M059J (cell line): ENCODE measurements at places on chromosomes 5 and 9.

- DNase-seq, result no peak
Observed at GRCh38 chr5:61965069-61965468, 340.9 kb upstream of the KIF2A start.

DNA sequence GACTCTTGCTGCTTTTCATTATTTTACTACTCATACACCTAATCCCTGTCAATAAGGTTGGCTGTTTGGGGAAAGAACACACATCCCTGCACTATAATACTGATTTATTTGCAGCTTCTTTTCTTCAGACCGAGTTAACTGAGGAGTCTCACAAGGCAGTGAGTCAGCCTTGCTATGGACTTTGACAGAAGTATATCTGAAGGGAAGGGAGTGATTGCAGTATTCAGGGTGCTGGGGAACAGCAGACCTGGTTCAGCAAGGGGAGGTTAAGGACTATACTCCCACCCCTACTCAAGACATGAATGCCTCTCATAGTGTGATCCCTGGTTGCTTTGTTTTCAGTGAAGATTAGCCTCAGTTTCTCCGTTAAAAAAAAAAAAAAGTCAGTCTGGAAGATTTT is 99.8 kb downstream of the TLE4 start:
- peak; percentile 23 for DNase-seq

GRCh38 chr5:56172241-56172640 is 60.9 kb downstream of the ANKRD55 start:
- peak; percentile 34 for DNase-seq

GRCh38 chr9:103702572-103702971 is 391.5 kb upstream of the SMC2 start:
- DNase-seq, result no peak

DNA sequence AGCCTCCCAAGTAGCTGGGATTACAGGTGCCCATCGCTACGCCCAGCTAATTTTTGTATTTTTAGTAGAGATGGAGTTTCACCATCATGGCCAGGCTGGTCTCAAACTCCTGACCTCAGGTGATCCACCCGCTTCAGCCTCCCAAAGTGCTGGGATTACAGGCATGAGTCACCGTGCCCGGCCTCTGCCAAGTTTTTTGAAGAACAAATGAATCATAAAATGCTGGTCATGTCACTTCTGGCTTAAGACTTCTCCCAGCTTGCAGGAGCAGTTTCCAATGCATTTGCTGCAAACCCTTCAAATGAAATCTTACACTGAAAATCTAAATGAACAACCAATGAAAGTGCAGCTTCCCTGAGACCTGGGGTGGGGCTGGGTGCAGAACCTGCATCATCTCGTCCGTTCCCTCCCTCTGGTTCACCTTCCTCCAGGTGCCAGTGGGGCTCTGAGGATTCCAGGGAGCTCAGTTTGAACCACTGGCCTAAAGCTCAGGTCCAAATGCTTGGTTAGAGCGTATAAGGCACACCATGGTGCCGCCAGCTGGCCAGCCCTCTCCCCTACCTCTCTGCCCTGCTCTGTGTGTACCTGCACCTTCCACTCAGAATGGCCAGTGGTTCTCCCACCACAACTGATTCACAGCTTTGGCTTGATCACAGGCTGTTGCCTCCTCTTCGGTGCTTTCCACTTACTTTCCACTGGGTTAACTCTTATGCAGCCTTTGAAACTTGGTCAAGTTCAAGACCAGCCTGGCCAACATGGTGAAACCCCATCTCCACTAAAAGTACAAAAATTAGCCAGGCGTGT is 39.8 kb upstream of the FUBP3 start:
- peak; percentile 88 for DNase-seq

DNA sequence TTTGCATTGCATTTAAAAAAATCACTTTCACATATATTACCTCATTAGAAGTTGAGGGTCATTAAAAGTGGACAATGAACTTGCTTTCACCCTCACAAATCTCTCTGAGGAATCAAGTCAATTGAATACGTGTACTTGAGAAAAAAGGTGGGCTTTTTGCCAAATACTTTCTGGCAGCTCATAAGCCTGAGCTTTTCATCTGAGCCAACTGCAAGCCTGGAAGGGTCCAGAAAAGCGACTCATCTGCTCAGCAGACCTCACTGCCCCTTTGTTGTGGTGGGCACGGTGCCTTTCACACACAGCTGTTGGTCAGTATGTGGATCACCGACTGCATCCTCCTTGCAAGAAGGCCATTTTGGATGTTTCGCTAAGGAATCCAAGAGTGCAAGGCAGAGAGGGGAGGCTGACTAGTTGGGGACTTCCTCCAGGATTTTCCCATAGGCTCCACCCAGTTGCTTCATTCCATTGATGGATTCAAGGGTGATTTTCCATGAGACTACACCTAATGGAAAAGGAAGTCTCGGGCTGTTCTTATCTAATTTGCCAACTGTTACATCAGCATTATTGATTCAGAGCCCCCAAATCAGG is 564.7 kb downstream of the PDE4D start:
- peak; percentile 79 for DNase-seq

GRCh38 chr5:3282841-3283240 is 312.8 kb upstream of the IRX1 start:
- no peak for DNase-seq

GRCh38 chr5:40916226-40916625 is 6.9 kb downstream of the C7 start:
- no peak for DNase-seq

- DNase-seq, result no peak
Observed at GRCh38 chr5:169291877-169292276, 9.1 kb downstream of the SLIT3 start.

GRCh38 chr9:18604767-18605730 is 131.1 kb downstream of the ADAMTSL1 start:
- no peak for DNase-seq

GRCh38 chr9:10045598-10045997 is 567.2 kb downstream of the PTPRD start:
- DNase-seq, result no peak

- DNase-seq, result peak; percentile 59
Observed at GRCh38 chr9:128245421-128246151, 30.2 kb downstream of the GOLGA2 start.

DNA sequence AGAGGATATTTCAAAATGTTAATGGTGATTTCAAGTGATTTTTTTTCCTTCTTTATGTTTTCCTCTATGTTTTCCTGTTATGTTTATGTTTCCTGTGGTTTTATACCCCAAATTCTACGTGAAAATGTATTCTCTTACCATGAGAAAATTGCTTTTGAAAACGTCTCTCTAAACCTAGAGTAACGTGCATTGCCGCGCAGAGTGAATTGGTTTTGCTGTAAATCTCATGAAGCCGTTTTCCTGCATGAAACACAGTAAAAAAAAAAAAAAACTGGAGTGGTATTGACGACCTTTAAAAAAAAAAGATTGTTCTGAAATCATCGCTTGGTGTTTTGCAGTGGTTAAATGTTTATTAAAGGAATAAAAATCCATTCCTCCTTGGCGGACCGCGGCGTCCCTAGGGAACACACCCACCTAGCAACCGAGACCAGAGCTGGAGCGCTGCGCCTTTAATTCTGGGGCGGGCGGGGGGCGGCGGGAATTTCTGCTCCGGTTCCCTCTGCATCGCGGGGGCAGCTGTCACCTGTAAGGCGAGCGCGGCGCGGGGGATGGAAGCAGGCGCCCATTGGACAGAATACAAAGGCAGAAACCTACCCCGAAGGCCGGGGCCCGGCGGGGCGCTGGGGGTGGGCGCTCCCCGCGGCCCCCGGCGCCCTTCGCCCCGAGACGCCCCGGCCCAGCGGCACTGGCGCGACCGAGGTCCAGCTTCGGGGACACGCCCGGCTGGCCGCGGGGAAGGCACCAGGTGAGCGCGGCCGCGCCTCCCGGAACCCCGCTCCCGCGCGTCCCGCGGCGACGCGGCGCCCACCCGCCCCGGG is at the start of gene SOWAHA:
Gene SOWAHA, plus strand, starts transcription at position 522 of the 818 bp plus-strand sequence. CDS start 320 bp downstream, outside the sequence.
- DNase-seq, result no peak

GRCh38 chr5:77645158-77645994 is 6.9 kb upstream of the OTP start:
- DNase-seq, result peak; percentile 27

DNA sequence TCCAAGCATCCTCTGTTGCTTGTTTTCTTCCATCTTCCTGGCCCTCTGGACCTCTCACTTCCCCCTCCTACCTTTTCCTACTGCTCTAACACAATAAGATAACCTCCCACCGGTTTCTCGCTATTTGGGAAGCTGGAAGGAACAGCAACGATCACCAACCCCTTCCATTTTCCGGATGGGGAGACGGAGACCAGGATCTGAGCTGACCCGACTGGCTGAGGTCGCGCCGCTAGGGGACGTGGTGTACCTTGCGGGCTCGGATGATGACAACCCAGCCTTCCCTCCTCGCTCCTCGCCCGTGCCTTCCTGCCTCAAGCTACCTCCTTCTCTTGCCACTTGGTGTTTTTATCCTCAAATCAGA is 1.9 kb downstream of the LPAR1 start:
- DNase-seq, result peak; percentile 66

DNA sequence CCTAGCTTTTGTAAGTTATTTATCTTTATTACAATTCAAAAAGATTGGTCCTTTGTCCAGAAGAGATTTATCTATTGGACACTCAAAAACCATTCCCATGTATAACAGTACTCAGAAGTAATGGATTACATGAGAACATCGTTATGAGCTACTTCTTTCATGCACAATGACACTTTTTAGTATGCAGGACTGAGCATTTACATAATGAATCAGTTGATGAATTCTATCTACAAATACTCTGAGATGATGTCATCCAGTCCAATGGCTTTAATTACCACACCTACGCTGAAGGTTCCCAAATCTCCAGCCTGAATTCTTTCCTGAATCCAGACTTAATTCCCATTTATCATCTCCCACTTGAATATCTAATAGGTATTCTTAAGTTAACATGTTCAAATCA is 75.3 kb downstream of the PTBP3 start:
- DNase-seq, result no peak

DNA sequence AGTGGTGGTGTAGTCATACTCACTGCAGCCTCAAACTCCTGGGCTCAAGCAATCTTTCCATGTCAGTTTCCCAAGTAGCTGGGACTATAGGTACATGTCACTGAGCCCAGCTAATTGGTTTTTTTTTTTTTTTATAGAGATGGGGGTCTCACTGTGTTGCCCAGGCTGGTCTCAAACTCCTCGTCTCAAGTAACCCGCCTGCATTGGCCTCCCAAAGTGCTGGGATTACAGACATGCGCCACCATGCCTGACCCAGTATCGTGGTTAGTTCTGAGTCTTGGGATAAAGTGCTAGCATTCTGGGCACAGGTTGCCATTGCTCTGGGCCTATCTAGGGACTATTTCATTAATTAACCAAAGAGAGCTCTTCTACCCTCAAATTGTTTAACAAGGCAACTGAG is 108.3 kb downstream of the PLPP1 start:
- no peak for DNase-seq

DNA sequence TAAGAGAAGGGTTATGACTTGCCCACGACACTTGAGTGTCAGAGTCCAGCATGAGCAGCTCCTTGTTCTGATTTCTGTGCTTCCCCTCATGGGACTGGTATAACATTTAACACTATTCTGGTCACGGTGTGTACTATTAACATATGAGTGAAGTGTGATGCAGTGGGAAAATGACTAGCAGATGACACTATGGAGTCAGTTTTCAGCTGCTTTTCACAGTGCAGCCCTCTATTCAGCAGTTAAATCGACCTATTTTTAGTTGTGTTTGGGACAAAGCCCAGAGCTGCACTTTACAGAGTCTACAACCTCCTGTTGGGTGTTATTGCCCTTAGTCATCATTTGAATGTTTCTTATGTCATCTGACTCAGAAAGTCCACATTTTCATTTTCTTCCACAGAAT is 59.1 kb downstream of the CHSY3 start:
- peak; percentile 1 for DNase-seq

- peak; percentile 47 for DNase-seq
Observed at GRCh38 chr9:21395778-21396717, 10.8 kb upstream of the IFNA2 start.

- peak; percentile 72 for DNase-seq
Observed at GRCh38 chr5:89930591-89931392, 478.8 kb downstream of the CETN3 start.

DNA sequence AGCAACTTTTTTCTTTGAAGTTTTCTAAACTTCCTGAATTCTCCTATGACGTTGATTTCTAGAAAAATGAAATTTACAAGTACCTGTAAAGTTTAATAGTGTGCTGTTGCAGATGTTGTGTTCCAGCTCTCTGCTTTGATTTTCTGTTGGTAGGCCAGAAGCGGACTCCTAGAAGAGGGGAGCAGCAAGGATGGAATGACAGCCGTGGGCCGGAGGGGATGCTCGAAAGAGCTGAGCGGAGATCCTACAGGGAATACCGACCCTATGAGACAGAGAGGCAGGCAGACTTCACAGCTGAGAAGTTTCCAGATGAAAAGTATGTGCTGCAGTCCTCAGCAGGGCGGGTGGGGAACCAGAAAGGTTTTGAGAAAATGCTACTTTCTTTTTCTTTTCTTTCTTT is 8.3 kb downstream of the HABP4 start:
- no peak for DNase-seq

DNA sequence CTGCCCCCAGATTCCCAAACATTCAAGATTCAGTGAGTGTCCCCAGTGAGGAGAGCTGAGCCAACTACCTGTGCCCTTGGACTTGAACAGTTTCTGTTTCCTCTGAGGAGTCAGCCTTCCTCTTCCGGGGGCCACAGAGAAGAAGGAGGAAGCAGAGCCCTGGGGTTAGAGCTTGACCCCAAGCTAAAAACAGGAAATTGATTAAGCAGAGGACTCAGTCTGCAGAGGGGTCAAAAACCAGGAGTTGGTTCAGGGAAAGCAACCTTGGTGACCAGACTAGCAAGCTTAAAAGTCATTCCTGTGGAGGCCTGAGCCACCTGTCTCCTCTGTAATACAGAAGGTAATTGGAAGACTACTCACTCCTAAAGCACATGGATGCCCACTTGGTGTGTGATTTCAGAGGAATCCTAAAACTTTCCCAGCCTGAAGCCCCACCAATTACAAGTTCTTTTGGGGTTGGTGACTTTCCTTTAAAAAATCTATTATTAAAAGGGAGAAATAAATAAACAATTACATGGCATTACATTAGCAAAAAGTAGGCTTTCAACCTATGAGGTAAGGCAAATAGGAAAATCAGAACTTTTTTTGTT is 64.2 kb upstream of the SELENOP start:
- DNase-seq, result no peak

- peak; percentile 56 for DNase-seq
Observed at GRCh38 chr5:94017579-94017978, 276.2 kb upstream of the POU5F2 start.

DNA sequence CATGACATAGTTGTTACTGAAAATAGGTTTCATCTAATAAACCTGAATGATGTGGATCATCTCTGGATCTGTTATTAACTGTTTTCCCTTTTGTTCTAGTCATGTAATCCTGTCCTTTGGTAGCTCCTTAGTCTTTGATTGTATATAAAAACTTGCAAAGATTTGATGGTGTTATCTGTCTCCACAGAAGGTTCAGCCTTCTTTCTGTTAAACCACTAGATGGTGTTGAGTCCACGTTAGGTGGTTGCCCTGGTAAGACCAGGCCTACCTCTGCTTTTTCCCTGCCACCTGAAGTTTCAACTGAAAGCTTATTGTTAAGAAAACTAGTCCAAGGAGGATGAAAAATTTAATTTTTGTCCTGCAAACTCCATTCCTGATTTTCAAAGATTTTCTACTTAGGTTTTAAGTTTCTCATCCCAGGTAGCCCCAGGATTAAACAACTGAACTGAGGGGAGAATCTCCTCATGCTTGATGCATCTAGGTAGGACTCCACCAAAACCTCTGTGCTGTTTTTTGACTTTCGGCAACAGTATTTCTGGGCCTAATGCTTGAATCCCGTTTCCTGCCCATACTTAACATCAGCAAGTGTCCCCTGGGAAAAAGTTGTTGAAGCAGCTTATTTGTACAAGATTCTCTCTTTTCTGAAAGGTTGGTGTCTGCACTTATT is 68.5 kb downstream of the RICTOR start:
- peak; percentile 25 for DNase-seq
